AG08396 (cell line): ENCODE measurements at places on chromosomes 7 and 10.

DNA sequence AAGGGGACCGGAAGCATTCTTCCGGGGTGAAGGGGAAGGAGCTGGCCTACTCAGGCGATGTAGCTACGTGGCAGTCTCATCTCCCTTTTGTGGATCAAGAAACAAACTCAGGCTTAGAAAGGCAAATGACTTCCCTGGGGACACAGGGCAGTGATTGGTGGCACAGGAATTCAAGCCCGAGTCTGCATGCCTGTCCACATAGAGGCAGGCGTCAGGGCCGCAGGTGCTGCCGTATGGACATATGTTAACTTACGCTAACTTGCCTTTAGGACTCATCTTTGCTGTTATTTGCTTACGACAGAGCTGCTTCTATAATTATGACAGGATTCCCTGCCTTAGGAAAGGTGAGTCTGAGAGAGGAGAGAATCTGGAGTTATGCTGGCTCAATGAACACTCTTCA, 42.3 kb upstream of the KLF6 start:
- DNase-seq: no peak

DNA sequence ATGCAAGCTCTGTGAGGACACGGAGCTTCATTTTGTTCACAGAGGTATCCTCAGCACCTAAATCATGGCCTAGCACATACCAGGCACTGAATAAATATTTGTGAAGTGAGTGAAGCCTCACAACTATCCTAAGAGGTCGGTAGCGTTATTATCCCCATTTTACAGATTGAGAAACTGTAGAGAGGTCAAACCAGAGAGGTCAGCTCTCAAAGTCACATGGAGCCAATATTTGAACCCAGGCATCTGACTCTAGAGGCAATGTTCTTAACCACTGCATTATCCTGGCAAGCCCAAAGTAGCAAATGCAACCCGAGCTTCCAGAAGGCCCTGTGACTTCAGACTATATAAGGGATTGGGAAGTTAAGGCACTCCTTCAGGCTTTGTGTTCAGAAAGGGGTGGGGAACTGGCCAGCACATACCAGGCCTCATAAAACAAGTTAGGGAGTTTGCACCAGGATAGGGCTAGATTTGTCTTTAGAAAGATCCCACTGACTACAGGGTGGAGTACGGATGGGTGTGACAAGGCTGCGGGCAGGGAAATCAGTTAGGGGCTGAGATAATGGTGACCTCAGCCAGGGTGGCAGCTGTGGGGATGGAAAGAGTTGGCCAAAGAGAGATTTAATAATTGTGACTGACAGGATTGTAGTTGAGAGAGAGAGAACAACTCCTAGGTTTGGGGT, 101.4 kb downstream of the TBXAS1 start:
- no peak for DNase-seq

DNA sequence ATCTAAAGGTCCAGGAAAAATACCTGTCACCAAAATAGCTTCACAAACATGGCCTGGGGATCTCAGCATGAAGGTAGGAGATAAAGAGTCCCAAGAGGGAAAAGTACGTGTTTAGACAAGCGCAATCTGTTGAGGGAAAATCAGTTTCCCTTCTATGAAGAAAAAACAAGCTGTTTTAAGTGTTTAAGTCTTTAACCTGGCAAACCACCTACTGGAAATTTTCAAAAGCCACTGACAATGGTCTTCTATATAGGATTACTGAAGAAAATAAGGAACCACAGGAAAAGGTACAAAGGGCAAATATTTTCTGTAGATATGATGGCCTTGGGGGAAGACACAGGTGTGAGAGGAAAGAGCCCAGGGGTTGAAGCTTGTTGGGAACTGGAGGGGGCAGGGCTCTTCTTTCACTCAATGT, 21.2 kb downstream of the ALDH18A1 start:
- DNase-seq: no peak

- DNase-seq: no peak
Observed at GRCh38 chr7:4765776-4766490, 9.5 kb upstream of the AP5Z1 start.

GRCh38 chr7:64206903-64207302, at the start of gene ZNF735:
TSS of gene ZNF735 (plus strand) at chr7:64207203. CDS start at chr7:64207203, 0 bp downstream.
- DNase-seq: no peak

- DNase-seq: no peak
Observed at GRCh38 chr10:69916118-69916517, 114.4 kb downstream of the COL13A1 start.

DNA sequence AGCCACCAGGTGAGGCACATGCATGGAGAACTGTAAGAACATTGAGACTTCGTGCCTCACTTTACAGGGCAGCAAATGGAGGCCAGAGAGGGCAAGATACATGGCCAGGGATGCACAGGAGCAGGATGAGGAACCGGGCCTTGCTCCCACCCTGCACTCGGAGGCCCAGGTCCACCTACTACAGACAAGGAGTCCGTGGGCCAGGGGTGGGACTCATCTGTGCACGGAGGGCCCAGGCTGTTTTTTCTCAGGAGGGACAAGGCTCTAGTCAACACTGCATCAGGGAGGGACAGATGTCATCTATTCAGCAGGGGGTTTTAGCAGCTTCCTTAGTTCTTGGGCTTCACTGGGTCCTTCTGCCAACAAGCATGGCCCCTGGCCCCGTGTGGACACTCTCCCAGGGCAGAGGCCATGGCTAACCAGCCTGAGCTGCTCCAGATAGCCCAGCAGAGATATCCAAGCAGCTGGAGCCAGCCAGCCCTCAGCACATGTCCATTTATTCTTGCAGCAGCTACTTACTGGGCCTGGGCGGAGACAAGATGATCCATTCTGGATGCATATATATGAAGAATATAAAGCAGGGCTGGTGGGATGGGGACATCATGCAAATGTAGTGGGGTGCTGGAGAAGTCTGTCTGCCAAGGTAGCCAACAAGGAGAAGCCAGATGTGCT, 134.5 kb upstream of the RET start:
- no peak for DNase-seq

DNA sequence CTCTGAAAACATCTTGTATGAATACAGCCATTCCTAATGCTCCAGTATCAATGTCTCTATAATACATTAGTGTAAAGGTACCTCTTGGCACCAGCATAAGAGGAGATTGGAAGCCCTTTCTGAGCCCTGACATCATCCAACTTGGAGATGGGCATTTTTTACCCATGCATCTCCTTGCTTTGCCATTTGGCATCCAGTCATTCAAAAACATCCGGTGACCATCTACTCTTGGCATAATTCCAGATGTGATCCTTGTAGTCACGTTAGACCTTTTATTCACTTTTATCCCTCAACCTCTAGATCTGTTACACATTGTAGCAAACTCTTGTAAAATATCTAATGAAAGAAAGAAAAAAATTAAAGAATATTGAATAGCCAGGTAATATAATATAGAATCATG, 17.9 kb upstream of the SGMS1 start:
- no peak for DNase-seq

- no peak for DNase-seq
Observed at GRCh38 chr7:27247000-27247399, 4.4 kb downstream of the EVX1 start.

GRCh38 chr10:87935290-87936141, 72.1 kb downstream of the PTEN start:
- no peak for DNase-seq

DNA sequence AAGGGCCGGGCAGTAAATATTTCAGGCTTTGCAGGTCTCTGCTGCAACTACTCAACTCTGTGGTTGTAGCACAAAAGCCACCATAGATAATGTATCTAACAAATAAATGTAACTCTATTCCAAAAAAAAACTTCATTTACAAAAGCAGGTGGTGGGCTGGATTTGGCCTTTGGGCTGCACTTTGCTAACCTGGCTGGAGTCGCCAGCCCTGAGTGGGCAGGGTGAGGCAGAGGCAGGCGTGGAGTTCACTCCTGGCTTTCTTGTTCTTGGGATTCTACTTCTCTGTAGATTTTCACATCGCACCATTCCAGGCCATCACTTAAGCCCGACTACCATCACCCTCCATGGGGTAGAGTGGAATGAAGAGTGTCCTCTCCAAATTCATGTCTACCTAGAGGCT, 367.6 kb upstream of the MGMT start:
- DNase-seq: no peak

GRCh38 chr7:108451296-108451848, 4.9 kb downstream of the NRCAM start:
- no peak for DNase-seq

GRCh38 chr7:1274876-1275375, 42.3 kb downstream of the UNCX start:
- DNase-seq: no peak

DNA sequence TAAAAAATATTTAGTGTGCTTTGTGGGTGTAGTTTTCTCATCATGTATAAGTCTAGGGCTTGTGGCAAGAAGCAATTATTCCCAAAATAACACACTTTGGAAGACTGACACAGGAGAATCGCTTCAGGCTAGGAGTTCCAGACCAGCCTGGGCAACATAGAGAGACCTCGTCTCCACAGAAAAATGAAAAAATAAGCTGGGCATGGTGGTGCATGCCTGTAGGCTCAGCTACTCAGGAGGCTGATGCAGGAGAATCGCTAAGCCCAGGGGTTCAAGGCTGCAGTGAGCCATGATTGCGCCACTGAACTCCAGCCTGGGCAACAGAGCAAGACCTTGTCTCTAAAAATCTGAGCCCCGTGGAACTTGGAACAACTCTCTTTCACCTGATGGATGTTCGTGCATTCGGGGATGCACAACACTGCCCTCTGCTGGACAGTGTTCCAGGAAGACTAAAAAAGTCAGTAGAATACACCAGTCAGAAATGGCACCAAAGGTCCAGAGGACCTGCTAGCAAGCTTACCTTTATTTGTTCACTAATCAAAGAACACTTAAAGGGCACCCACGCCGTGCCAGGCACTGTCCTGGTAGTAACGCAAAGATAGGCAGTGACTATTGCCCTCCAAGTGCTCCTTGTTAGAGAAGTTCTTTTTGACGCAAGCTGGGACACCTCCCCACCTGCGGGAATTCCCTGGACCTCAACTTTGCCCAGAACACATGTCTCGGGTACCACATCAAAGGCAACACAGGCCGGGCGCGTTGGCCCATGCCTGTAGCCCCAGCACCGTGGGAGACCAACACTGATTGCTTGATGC, 81.9 kb upstream of the CALN1 start:
- peak; percentile 26 for DNase-seq

DNA sequence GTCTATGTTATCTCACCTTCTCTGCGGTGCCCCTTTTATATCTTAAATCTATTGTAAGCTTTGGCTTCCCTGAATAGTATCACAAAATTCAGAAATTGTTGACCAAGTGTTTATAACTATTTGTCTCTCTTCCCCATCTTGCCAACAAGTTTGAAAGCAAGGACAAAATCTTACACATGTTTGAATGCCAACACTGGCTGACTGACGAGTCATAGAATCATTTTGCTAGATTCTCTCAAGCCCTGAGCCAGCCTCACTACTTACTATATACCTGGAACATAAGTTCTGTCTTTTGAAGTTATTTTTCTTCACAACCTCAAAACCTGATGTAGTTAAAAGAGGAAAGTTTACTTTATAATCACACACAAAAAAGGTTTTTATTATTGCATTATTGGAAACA, 700.7 kb downstream of the PHTF2 start:
- peak; percentile 47 for DNase-seq

DNA sequence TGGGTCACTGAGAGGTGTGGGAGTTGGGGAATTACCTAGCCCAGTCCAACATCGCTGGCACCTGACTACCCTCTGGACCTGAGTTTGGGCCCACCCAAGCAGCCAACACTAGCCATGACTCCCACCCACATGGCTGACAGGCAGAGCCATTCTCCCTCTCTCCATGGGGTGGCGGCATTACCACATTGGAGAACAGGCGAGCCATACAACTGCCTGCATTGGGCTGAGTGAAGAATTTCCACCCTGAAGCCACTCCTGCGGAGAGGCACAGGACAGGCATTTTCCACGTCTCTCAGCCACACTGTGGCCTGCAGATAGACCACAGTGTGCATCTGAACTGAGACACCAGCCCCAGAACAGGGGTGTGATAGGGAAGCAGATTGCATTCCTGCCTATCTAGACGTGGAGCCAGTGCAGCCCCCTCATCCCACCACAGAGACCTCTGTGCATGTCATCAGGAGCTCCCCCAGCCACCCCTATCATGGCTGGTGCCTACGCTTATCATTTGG, 58.2 kb upstream of the ANTXRL start:
- DNase-seq: peak; percentile 86

DNA sequence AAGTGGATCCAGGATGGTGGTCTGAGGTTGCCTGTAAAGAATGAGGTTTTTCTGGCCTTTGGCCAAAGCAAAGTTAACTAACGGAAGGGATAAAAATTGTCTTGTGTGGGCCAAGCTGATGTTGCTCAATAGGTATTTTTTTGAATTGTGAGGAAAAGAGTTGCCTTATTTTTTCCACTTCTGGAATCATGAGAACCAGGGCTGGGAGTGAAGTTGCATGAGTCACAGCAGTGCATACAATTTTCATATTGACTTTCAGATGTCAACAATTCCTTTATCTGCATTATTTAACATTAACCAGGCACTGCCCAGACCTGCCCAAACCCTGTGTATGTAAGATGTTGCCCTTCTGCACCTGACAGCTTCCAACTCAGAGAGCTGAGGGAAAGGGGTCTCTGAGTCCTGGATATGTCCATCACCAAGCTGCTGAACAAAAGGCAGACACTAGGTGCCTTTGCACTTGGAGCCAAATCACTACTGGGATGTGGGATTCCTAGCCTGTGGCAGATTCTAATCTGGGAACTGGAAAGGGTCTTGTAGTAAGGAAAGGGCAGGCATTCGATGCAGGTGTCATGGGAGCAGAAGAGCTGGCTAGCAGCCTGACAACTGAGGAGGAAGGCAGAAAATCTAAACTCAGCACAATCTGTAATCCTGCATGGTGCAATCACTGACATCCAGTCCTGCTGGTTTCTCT, 52.3 kb upstream of the SLC35B4 start:
- no peak for DNase-seq

DNA sequence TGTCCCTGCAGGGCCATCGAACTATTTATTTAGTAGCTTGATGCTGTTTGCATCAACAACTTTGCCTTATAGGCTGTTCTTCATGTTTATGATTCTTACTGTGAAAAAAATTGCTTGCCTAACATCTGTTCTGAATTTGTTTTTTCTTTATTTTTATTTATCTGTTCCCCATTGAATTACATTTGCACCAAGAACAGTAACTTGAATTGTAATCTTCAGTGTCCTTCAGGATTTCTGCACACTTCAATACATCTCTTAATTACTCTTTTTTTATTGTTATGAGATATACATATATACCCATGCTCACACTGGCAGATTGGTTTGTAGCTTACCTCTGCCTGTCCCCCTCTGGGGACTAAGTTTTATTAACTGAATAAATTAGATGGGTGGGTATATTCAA, 64.4 kb downstream of the TBXAS1 start:
- no peak for DNase-seq

DNA sequence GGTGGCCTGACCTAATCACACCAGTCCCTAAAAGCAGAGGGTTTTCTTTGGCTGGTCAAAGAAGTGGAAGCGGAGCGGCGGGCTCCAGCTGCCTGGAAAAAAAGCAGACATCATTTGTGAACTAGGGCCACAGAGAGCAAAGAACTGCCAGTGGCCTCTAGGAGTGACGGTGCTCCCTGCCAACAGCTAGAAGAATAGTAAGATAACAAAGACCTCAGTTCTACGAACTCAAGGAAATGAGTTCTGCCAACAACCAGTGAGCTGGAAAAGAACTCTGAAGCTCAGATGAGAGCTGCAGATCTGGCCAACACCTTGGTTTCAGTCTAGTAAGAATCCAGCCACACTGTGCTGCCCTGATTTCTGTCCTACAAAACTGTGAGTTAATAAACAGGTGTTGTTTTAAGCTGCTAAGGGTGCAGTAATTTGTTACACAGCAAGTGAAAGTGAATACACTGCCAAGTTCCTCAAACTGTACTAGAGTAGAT, 178.0 kb downstream of the SRPK2 start:
- no peak for DNase-seq

- DNase-seq: peak; percentile 25
Observed at GRCh38 chr10:31808258-31809218, 120.1 kb downstream of the ARHGAP12 start.
